ENCODE measurements at places on chromosomes 6 and 20. TPM values are rescaled to one million over a fixed set of nuclear protein-coding genes. Genes with fewer than 3 reads are reported as not detected.

MYLK2 gene
- polyA plus RNA-seq, result not detected

LGSN gene
- polyA plus RNA-seq, result not detected

GPANK1 gene
- polyA plus RNA-seq, result 10.8 TPM

UBE2C gene
- polyA plus RNA-seq, result not detected

TRERF1 gene
- 0.58 TPM for polyA plus RNA-seq

NDRG3 gene
- 8.4 TPM for polyA plus RNA-seq

DZANK1 gene
- polyA plus RNA-seq, result 0.42 TPM

LRFN2 gene
- polyA plus RNA-seq, result not detected

ADTRP gene
- not detected for polyA plus RNA-seq

CDH22 gene
- polyA plus RNA-seq, result not detected

SRSF6 gene
- 45.5 TPM for polyA plus RNA-seq

SERINC1 gene
- polyA plus RNA-seq, result 161 TPM

RBM12 gene
- 21.5 TPM for polyA plus RNA-seq

KCNB1 gene
- polyA plus RNA-seq, result not detected

RUNX2 gene
- polyA plus RNA-seq, result 3.9 TPM

SLA2 gene
- polyA plus RNA-seq, result 0.17 TPM

STX11 gene
- 372 TPM for polyA plus RNA-seq

EMILIN3 gene
- not detected for polyA plus RNA-seq

VSX1 gene
- polyA plus RNA-seq, result not detected

TFAP2C gene
- polyA plus RNA-seq, result not detected

COL21A1 gene
- polyA plus RNA-seq, result 0.03 TPM

STMND1 gene
- not detected for polyA plus RNA-seq

C2 gene
- 6.5 TPM for polyA plus RNA-seq

EEF1A1 gene
- 7,368 TPM for polyA plus RNA-seq

FAM83B gene
- polyA plus RNA-seq, result not detected

MEP1A gene
- 0.10 TPM for polyA plus RNA-seq

CAGE1 gene
- polyA plus RNA-seq, result not detected

DCDC2 gene
- not detected for polyA plus RNA-seq

VNN1 gene
- 7.9 TPM for polyA plus RNA-seq

NKAPL gene
- polyA plus RNA-seq, result 0.94 TPM

PERP gene
- polyA plus RNA-seq, result not detected

DEFB132 gene
- not detected for polyA plus RNA-seq

KIF13A gene
- 2.9 TPM for polyA plus RNA-seq

RBM38 gene
- polyA plus RNA-seq, result 48.3 TPM

APCDD1L gene
- polyA plus RNA-seq, result not detected

RAMACL gene
- polyA plus RNA-seq, result not detected

GSTA2 gene
- not detected for polyA plus RNA-seq

PRRT1 gene
- polyA plus RNA-seq, result not detected

KIFC1 gene
- polyA plus RNA-seq, result 0.68 TPM

Measured in CD14-positive monocyte (primary cell).